Esophagus (tissue), 2 donors: ENCODE measurements at places on chromosomes 2 and 18. TPM values are rescaled to one million over a fixed set of nuclear protein-coding genes. Genes with fewer than 3 reads are reported as not detected.

Gene XIRP2
- 0.13 TPM for polyA plus RNA-seq

Gene RAPH1
- 5.0 TPM for polyA plus RNA-seq

Gene PAX8
- 4.0 TPM for polyA plus RNA-seq

Gene CYP27C1
- 0.80 TPM for polyA plus RNA-seq

Gene TXNDC2
- polyA plus RNA-seq, result not detected

Gene POMC
- 2.1 TPM for polyA plus RNA-seq

Gene HTR2B
- polyA plus RNA-seq, result 1.3 TPM

Gene PSMA8
- polyA plus RNA-seq, result 0.04 TPM

Gene TMEM18
- 20.5 TPM for polyA plus RNA-seq

Gene STARD6
- not detected for polyA plus RNA-seq

Gene RESP18
- not detected for polyA plus RNA-seq

Gene CCDC68
- 1.4 TPM for polyA plus RNA-seq

Gene SFTPB
- polyA plus RNA-seq, result 0.77 TPM

Gene SMYD5
- 12.6 TPM for polyA plus RNA-seq
